ENCODE measurements at places on chromosomes 7 and 10. TPM values are rescaled to one million over a fixed set of nuclear protein-coding genes. Genes with fewer than 3 reads are reported as not detected.

Gene PCLO
- 8.3 TPM for total RNA-seq

Gene UPK3B
- total RNA-seq = 12.4 TPM

Gene CFAP69
- total RNA-seq = 60.0 TPM

Gene BICC1
- total RNA-seq = 43.1 TPM

Gene LAMB1
- 244 TPM for total RNA-seq

Gene STEAP1B
- 1.5 TPM for total RNA-seq

Gene NUB1
- total RNA-seq = 39.1 TPM

DNA sequence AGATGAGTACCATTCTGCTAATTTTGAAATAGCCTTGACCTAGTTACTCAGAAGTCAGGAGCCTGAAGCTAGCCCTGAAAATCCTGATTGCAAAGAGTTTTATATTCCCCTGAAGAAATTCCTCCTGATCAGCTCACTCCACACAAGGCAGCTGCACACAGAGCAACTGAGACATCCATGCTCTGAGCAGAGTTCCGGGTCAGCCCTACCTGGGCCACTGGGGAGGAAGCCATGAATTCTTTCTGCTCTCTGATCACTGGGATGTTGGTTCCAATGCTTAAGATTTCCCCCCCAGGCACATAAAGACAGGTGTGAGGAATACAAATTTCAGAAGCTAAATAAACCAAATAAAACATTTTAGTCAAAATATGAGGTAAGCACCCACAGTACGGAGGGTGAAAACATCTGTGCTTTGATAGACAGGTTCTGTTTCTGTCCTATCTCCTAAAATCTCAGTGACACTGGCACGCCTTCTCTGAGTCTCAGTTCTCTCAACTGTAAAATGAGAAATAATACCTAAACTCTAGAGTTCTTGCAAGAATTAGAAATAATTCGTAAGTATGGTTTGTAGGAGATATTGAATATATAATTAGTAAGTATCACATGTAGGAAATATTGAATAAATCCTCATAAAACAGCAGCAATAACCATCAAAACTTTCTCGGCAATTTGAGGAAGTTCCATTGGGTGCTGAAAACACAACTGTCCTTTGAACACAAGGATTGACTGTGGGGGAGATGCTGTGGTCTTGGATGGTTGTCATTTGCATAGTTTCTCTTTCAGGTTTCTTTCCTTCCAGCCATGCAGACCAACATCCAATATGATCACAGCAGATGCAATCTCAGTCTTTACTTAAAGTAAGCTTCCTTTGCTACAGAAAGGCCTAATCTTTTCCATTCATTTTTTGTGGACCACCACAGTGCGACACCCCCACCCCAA, 133.0 kb upstream of the TNS3 start:
- peaks cover 7% of the 10 kb centered on the region for H3K4me1 ChIP-seq
- DNase-seq = no peak
- H3K27ac ChIP-seq = no peak overlapping the region
- H3K36me3 ChIP-seq = no peaks in the 10 kb centered on the region
- no peaks in the 10 kb centered on the region for H3K27me3 ChIP-seq

- no peaks in the 10 kb centered on the region for H3K4me1 ChIP-seq
- no peak for DNase-seq
- H3K27me3 ChIP-seq = no peaks in the 10 kb centered on the region
- H3K36me3 ChIP-seq = no peaks in the 10 kb centered on the region
- H3K4me3 ChIP-seq = no peak overlapping the region
- H3K27ac ChIP-seq = no peak overlapping the region
These were observed 426.9 kb upstream of the PCDH15 start for GRCh38 chr10:55227967-55228366.

DNA sequence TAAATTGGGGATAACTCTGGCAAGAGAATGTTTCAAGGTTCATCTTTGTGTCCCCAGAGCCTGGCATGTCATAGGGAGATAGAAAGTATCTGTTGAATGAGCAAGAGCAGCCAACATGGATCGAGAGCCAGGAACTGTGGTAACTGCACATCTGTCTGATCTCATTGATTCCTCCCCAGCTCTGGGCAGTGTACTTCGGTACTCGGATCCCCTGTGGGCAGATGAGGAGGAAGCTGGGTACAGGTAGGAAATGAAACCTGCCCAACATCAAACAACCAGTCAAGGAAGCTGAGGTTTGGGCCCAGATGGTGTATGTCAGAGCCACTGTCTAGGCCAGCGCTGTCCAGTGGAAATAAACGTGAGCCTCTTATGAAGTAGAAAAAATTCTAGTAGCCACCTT, 76.4 kb downstream of the GRK5 start:
- H3K27ac ChIP-seq = no peak overlapping the region
- no peak for DNase-seq
- H3K36me3 ChIP-seq = no peaks in the 10 kb centered on the region
- peaks cover 40% of the 10 kb centered on the region for H3K4me1 ChIP-seq

DNA sequence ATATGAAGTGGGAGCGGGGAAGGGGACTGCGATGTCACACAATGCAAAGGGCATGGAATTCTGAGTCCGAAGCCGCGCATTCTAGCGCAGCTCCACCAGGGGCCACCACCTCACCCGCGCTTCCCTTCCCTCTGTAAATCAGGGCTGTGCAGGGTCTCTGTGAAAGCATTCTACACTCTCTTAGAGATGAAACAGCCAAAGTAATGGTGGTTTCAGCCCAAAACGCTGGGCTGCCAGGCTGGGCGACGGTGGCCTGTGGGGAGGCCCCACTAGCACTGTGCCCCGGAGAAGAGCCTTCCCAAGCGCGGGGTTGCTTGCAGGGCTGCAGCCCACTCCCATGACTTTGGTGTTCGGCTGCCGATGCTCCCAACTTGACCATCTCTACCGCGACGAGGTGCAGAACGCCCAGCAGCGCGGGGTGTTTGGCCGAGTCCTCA, 11.4 kb downstream of the ATG9B start:
- H3K27me3 ChIP-seq = peaks cover 5% of the 10 kb centered on the region
- H3K36me3 ChIP-seq = no peaks in the 10 kb centered on the region
- no peak overlapping the region for H3K27ac ChIP-seq
- peaks cover 4% of the 10 kb centered on the region for H3K4me1 ChIP-seq
- peak; percentile 80 for DNase-seq

DNA sequence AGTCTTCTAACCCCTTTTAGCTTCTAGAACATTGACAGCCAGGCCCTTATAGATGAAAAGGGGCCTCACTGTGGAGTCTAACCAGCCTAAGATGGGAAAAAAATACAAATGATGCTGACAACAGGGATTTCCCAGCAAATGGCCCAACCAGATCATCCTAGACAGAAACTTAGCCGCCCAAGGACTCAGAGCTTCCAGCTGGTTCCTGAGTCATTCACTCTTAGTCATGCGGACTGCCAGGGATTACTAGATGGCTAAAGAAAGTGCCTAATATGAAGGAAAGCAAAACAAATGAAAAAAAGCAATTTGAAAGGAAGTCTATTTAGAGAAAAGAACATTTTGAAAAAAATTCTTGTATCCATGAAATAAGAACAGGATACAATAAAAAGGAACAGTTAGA, 23.7 kb downstream of the TSPAN14 start:
- H3K27ac ChIP-seq = no peak overlapping the region
- H3K4me3 ChIP-seq = no peak overlapping the region
- no peak for DNase-seq

DNA sequence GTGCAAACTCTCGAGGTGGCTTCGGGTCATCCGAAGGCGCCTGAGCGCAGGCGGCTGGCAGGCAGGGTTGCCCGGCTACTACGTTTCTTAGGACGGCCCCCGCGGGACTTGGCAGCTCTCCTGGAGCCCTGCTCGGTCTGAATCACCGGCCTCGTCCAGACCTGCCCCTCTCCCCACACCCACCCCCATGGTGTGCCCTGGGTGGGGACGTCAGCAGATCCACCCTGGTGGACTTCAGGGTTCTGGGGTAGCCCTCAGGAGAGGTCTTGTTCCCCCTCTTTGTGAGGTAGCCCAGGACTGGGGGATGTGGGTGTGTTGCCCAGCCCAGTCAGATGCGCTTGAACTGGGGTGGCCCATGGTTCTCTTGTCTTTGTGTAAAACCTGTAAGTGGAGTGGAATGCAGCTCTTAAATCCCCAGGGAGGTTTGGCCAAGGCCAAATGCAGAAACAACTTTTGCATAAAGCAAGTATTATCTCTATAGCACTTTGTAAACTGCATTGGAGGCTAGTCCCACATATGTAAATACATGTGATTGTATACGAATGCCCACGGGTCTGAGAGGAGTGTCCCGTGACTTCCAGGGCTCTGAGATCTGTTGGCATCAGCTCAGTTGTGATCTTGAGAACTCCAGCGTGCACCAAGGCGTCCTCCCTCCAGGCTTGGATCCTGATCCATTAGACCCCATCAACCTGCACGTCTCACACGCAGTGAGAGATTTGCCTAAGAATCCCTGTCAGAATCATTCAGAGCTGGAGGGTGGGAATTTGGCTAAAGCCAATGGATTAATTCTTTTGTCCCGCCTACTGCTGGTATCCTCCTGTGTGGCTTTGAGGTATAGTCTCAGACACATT, 1.8 kb downstream of the PFKFB3 start:
- H3K4me3 ChIP-seq = peak overlapping the region; percentile 69
- peak overlapping the region; percentile 95 for H3K27ac ChIP-seq
- no peaks in the 10 kb centered on the region for H3K27me3 ChIP-seq
- no peaks in the 10 kb centered on the region for H3K36me3 ChIP-seq
- H3K4me1 ChIP-seq = no peaks in the 10 kb centered on the region

GRCh38 chr10:58544135-58544534, 31.5 kb downstream of the BICC1 start:
- H3K36me3 ChIP-seq = no peaks in the 10 kb centered on the region
- no peak overlapping the region for H3K27ac ChIP-seq
- no peak for DNase-seq
- peaks cover 12% of the 10 kb centered on the region for H3K4me1 ChIP-seq

GRCh38 chr10:90806677-90807076, 51.2 kb downstream of the HTR7 start:
- H3K36me3 ChIP-seq = no peaks in the 10 kb centered on the region
- no peak overlapping the region for H3K27ac ChIP-seq
- H3K4me3 ChIP-seq = no peak overlapping the region
- H3K27me3 ChIP-seq = no peaks in the 10 kb centered on the region

GRCh38 chr10:120539076-120539475, 82.0 kb downstream of the PLPP4 start:
- no peaks in the 10 kb centered on the region for H3K36me3 ChIP-seq
- no peaks in the 10 kb centered on the region for H3K27me3 ChIP-seq
- no peak for DNase-seq
- H3K4me3 ChIP-seq = no peak overlapping the region
- no peak overlapping the region for H3K27ac ChIP-seq
- H3K4me1 ChIP-seq = no peaks in the 10 kb centered on the region

- no peaks in the 10 kb centered on the region for H3K27me3 ChIP-seq
- H3K27ac ChIP-seq = no peak overlapping the region
- DNase-seq = no peak
- no peak overlapping the region for H3K4me3 ChIP-seq
- H3K36me3 ChIP-seq = no peaks in the 10 kb centered on the region
- no peaks in the 10 kb centered on the region for H3K4me1 ChIP-seq
These were observed 164.0 kb downstream of the SDK1 start for GRCh38 chr7:3464900-3465622.

DNA sequence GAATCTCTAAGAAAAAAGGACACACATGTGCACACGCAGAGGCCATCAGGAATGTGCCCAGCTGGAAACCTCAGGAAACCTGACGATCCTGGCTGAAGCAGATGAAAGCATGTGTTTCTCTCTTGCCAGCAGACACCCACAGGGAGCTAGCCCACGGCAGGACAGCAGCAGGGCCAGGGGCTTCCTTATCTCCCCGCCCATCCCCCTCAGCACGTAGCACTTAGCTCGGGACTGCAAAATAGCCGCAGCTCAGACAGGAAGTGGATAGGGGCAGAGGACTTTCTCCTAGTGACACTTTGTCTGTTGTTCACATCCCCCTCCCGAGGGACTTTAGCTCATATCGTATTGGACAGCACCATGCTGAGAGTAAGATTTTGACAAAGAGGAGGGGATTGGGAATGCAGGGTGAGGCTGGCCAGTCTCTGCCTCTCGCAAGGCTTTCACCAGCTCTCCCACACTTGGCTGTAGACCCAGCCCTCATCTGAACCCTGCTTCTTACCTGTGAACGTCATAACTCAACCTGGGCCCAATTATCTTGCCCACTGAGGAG, 63.8 kb downstream of the MKI67 start:
- no peak overlapping the region for H3K4me3 ChIP-seq
- no peaks in the 10 kb centered on the region for H3K27me3 ChIP-seq
- H3K36me3 ChIP-seq = peaks cover 51% of the 10 kb centered on the region
- peaks cover 5% of the 10 kb centered on the region for H3K4me1 ChIP-seq
- DNase-seq = peak; percentile 64

DNA sequence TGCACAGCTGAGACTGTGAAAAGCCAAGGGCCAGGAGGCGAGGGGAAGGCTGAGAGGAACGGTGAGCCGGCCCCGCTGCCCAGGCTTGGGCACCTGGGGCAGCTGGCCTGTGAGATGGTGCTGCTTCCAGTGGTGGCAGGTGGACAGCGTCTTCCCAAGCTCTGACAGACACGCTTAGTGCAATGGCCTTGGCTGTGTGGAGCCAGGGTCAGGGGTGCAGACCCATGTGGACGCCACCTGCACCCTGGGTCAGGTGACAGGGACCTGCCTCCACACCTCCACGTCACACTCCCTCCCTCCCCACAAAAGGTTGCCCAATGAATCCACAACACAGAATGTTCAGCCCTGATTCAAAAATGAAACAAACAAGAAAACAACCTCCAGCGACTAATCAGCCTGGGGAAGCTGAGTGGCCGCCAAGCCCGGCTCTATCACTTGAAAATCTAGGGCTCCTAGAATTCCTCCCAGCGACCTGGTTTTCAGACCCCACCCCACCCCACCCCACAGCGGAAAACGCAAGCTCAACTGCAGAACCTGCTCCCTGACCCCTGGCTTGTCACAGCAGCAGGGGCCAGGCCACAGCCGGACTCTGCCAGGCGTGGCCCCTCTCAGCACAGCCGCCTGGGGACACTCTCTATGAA, 54.3 kb downstream of the PRKAG2 start:
- no peaks in the 10 kb centered on the region for H3K27me3 ChIP-seq
- DNase-seq = no peak
- H3K4me3 ChIP-seq = no peak overlapping the region
- no peaks in the 10 kb centered on the region for H3K4me1 ChIP-seq

GRCh38 chr7:28732071-28732869, 225.9 kb downstream of the TRIL start:
- no peaks in the 10 kb centered on the region for H3K36me3 ChIP-seq
- DNase-seq = peak; percentile 89
- no peaks in the 10 kb centered on the region for H3K27me3 ChIP-seq
- H3K4me1 ChIP-seq = peaks cover 15% of the 10 kb centered on the region

DNA sequence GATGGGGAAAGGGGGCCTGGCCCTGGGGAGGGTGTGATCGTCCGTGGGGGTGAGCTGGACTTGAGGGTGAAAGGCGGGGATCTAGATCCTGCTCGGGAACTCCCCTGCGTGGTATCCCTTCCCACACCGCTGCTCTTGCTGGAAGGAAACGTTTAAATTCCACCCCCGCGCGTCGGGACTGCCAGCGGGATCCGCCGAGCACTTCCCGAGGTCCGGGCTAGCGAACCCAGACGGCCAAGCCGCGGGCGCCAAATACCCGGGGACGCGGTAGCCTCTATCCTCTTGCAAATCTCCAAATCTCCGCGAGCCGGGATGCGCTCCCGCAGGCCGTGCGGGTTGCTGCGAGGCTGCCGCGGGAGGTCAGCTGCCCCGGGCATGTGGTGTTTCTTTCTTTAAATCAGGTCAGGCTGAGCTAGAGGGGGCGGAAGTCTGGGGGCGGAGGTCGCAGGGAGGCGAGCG, 904 bp downstream of the NPTX2 start:
- H3K4me1 ChIP-seq = no peaks in the 10 kb centered on the region
- no peak overlapping the region for H3K4me3 ChIP-seq
- H3K27me3 ChIP-seq = peaks cover 42% of the 10 kb centered on the region
- H3K36me3 ChIP-seq = no peaks in the 10 kb centered on the region
